Mesothelial cell of epicardium (in vitro differentiated cells): ENCODE measurements at places on chromosomes 5 and 9.

DNA sequence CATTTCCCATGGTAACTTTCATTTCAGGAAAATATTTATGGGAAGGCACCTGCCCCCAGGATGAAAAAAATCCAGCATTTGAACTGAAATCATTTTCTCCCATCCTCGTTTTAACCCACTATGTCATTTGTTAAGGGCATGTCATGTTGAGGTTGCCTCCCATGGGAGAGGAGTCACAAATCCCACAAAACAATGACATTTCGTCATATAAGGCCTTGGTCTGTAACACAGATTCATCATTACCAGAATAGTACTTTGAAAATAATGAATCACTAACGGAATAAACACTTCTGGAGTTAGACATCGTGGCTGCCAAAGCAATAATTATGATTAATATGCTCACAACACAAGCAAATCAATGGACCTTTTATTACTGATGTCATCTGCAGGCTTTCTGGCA is 274.1 kb downstream of the NDUFS4 start:
- H3K4me3 ChIP-seq = no peak overlapping the region
- no peaks in the 10 kb centered on the region for H3K27me3 ChIP-seq
- no peaks in the 10 kb centered on the region for H3K4me1 ChIP-seq
- no peak overlapping the region for H3K27ac ChIP-seq

DNA sequence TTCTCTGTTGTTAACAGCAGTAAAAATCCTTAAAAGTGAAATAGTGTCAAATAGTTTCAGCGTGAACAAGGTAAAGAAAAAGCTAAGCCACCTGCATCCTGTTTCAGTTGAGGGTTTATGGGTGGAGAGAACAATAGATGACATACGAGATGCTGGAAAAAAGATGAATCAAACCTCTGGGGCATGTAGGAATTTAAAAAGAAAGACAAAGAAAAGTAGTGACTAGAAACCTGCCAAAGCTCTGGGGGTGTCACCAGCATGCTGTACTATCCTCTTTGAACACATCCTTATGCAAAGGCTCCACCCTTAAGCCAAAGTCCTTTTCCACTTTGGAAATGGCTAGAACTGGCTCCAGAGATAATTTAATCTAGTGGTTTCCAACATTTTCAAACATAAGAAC is 22.2 kb downstream of the SCAI start:
- peaks cover 13% of the 10 kb centered on the region for H3K4me1 ChIP-seq
- DNase-seq = no peak
- H3K36me3 ChIP-seq = peaks cover 9% of the 10 kb centered on the region
- no peak overlapping the region for H3K27ac ChIP-seq

DNA sequence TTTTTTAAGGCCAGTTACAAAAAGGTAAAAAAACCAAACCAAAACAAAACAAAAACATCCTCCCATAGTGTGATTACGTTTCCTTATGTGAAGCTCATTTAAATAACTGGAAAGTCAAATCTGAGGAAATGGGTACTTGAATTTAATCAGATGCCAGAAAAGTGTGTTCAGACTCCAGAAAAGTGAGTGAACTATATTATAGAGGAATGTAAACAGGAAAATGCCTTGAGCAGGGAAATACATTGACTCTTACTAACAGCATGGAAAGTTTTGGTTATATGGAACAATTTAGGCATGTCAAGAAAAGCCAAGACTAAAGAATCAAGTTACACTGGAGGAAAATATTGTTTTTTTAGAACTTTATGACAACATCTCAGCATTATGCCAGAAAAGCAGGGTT is 37.8 kb upstream of the RNF20 start:
- H3K4me1 ChIP-seq = no peaks in the 10 kb centered on the region
- no peak for DNase-seq
- H3K4me3 ChIP-seq = no peak overlapping the region
- H3K27me3 ChIP-seq = no peaks in the 10 kb centered on the region

GRCh38 chr9:88753691-88754367 is 218.9 kb downstream of the NXNL2 start:
- H3K4me3 ChIP-seq = no peak overlapping the region
- H3K27ac ChIP-seq = peak overlapping the region; percentile 79
- no peak for DNase-seq
- H3K27me3 ChIP-seq = no peaks in the 10 kb centered on the region
- H3K4me1 ChIP-seq = peaks cover 28% of the 10 kb centered on the region

DNA sequence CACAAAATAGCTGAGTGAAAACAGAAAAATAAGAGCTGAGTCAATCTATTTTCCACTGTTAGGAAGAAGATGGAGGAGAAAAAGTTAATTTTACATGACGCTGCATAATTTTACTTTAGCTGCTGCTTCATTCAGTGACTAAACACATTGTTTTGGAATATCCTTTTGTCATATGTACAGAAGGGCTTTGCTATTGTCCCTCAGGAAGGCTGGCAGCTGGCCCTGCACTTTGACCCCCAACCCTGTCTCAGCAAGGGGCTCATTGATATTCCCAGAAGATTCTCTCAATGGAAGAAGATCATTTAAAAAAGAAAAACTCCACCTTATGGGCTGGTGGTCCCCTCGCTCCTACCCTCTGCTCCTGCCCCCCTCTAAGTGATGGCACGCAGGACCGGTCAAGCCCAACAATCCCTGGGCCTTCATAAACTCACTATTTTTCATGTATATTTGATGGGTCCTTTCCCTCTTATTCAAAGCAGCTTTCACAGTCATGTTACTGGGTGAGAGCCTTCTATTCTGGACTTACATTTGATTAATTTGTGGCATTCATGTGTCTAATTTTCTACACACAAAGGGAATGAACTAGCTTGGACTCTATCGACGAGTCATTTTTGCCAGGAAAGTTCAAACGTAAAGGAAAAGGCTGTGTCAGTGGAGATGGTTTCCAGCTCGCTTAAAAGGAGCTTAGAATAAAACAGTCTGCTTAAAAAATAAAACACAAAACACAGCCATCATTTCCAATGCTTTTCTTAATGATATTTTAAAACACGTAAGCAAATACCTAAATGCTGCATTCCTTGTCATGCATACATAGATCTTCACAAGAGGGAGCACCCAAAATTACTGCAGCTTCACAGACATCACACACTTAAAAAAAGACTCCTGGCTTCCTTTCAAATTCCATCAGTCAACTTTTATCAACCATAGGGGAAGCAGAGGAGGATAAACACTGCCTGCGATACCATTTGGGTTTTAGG is 104.7 kb downstream of the EFNA5 start:
- peak overlapping the region; percentile 79 for H3K27ac ChIP-seq
- no peak for DNase-seq
- peaks cover 65% of the 10 kb centered on the region for H3K4me1 ChIP-seq
- no peak overlapping the region for H3K4me3 ChIP-seq
- H3K27me3 ChIP-seq = no peaks in the 10 kb centered on the region

DNA sequence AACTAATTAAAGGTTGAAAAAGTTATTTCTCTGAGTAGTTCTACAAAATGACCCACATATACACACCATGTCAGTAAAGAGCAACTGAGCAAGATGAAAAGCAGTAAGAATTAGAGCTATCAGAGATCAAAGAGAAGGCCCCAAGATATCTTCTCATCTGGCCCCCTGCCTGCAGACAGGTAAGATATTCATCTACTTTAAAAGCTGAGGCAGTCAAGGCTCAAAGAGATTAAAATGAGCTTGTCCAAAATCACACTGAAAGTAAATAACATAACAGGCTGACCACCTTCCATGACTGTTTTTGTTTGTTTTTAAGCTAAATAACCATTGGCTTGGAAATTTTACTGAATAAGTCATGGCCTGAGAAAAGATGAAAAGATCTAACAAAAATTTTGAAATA is 266.2 kb downstream of the FBXL17 start:
- H3K4me1 ChIP-seq = peaks cover 3% of the 10 kb centered on the region
- no peak overlapping the region for H3K27ac ChIP-seq
- no peak overlapping the region for H3K4me3 ChIP-seq
